ENCODE measurements at places on chromosomes 7 and 10.

DNA sequence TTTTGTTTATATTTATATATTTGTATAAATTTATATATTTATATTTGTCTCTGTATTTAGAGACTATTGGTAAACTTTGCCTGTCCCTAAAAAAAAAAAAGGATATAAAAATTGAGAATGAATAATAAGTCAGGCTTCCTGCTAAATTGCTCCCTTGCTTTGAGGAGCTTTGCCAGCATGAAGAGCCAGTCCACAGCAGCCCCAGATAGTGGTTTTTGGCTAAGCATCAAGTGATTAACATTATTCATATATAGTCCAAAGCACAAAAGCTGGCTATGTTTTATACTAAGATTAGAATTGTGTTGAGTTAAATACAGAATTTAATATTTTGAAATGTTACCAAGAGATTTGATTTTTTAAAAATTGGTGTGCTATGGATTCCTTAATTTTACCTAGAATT, 264.9 kb upstream of the FERD3L start:
- DNase-seq, result no peak

DNA sequence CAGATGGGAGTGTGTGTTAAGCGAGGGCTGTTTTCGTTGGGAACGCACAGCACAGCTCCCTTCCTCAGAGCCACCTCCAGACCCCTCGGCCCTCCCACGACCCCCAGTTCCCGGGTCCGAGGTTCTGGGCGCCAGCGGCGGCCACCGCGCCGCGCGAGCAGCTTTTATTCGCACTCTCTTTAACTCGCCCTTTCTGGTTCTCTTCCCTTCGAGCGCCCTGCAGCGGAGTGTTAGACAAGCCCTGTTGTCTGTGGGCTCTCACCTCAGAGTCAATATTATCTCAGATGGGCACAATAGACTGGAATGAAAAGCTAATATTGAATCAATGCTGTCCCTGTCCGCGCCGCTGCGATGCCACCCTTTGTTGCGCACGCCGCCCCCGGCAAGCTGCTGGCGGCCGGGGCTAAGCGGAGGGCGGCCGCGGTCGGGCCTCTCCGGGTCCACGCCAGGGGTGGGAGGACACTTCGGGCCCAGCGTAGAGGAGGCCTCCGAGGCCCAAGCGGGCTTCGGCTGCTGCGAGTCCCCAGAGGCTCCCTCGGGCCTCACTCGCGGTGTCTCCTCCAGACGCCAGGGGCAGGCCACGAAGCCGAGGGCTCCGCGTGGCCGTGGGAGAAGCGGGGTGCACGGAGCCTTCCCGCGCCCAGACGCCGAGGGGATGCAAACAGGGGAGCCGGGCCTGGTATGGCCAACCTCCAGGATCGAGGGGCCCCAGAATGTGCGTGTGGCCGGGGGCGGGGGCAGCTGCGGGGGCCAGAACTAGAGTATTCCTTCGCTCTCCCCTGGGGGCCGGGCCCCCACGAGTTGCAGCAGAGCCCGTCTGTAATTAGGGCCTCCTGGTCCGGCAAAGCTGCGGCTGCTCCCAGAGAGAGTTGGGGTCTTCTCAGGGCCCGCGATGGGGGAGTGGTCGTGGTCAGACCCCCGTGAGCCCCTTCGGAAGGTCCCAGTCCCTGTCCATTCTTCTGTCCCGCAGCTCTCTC, 7.9 kb upstream of the EMX2 start:
- no peak for DNase-seq

GRCh38 chr10:35386594-35387174, 50.4 kb downstream of the CCNY start:
- DNase-seq, result peak; percentile 53

DNA sequence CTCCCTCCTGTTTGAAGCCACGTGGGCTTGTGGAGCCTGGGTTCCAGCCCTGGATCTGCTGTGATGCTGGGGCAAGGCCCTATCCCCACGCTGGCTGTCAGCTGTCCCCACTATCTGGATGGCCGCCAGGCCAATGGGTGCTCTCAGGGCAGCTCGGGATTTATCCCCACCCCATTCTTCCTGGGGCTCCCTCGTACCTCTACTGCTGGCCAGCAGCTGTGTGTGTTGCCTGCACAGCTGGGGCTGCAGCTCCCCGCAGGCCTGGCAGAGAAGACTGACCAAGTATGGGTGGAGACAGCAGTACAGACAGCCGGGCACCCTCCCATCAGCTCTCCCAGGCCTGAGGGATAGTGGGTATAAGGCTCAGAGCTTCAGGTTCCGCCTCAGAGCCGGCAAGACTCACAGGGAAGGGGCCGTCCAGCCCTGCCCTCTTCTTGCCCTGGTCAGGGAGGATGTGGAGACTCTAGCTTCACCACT, 13.6 kb downstream of the CLIP2 start:
- DNase-seq, result peak; percentile 67

- no peak for DNase-seq
These were observed 149.5 kb upstream of the LRGUK start for GRCh38 chr7:133977409-133978274.

- no peak for DNase-seq
These were observed 771 bp upstream of the ADIRF start for GRCh38 chr10:86967481-86967941.

GRCh38 chr7:4268040-4268965, 413.8 kb upstream of the FOXK1 start:
- DNase-seq, result peak; percentile 34

- no peak for DNase-seq
These were observed 61.1 kb downstream of the RNF133 start for GRCh38 chr7:122637784-122638183.

GRCh38 chr10:4656576-4657194, 169.3 kb upstream of the AKR1E2 start:
- DNase-seq, result peak; percentile 75

GRCh38 chr7:96710544-96710943, 898 bp upstream of the SEM1 start:
- no peak for DNase-seq

DNA sequence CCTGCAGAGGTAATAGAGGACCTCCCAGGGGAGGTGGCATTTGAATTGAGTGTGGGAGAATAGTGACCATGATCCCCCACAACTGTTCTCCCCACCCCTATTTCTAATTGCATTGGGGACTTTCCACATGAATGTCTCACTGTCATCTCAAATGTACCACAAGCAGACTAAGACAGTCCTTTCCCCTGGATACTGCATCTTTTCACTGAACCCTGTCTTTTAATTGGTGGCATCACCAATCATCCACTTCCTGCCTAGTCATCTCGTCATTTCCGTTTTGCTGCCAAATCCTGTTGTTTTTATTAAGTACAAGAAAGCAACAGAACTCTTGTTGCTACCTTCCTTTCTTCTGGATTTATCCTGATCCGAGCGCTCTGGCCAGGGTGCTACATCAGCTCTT, 120.3 kb downstream of the NRP1 start:
- DNase-seq, result no peak

- DNase-seq, result peak; percentile 45
These were observed 706 bp downstream of the BUB3 start for GRCh38 chr10:123154711-123155505.

GRCh38 chr7:39300276-39300675, 265.9 kb upstream of the YAE1 start:
- DNase-seq, result no peak

- DNase-seq, result peak; percentile 38
These were observed 151.6 kb downstream of the TMEM26 start for GRCh38 chr10:61301575-61301974.

- DNase-seq, result no peak
These were observed 118.7 kb downstream of the MKX start for GRCh38 chr10:27626890-27627289.

- DNase-seq, result no peak
These were observed 112.7 kb downstream of the CCNY start for GRCh38 chr10:35448687-35449662.

DNA sequence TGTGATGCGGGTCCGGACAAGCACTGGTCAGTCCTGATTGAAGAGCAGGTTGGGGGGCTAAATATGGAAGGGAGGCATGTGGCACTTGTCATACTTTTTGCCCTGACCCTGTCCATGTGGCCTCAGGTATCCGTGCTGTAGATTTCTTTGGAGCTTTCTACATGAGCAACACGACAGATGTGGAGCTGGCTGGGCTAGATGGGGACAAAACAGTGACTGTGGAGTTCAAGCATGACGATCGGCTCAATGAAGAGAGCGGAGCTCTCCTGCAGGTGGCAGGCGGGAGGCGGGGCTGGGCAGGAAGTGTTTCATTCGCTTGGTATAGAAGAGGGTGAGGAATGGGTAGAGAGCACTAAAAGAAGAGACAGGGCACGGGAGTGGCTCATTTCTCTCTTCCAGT, 13.0 kb upstream of the CHCHD1 start:
- DNase-seq, result no peak

DNA sequence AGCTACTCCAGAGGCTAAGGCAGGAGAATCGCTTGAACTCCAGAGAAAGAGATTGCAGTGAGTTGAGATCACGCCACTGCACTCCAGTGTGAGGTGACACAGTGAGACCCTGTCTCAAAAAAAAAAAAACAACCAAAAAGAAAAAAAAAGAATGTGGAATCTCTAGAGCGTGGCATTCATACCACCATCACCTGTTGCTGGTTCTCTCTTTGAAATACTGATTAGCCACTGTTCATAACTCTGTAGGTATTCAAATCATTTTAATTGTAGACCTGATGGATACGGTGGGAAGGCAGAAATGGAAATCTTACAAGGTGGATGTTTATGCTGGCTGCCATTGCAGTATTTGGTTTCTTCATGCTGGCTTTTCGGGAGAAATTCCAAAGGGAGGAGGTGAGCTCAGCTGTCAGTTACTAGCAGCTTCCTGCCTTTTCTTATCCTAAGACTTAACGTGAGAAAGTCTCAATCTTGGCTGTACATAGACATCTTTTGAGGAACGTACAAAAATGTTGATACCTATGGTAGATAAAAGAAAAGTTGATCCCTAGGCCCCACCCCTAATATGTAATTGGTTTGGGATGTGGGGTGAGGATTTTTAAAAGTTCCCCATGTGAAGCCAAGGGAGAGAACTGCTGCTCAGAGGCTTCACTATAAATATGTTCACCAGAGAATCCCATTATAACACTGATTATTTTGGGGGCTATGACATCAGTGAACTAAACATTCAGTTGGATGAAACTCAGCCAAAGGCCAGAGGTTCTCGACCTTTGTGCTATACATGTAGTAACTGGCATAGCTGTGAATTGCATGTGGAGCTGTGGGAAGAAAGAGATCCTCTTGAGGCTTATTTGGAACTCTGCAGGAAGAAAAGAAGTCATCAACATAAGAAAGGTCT, 26.9 kb upstream of the MKLN1 start:
- no peak for DNase-seq

DNA sequence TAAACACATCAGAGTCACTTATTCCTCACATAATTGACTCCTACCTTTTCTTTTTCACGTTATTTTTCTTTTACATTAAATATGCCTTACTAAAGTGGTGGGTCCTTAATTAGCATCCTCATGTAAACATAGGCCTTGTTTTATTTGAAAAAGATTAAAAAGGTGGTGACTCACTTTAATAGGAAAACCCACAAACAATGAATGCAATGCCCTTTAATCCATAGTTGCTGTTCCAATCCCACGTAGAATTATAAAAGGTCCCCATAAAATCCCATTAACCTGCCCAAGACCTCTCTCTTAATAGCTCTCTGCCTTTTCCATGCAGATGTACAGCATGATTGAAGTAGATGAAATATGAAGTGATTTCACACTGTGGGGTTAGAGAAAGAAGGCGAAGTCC, 32.2 kb downstream of the SLC16A12 start:
- DNase-seq, result no peak

DNA sequence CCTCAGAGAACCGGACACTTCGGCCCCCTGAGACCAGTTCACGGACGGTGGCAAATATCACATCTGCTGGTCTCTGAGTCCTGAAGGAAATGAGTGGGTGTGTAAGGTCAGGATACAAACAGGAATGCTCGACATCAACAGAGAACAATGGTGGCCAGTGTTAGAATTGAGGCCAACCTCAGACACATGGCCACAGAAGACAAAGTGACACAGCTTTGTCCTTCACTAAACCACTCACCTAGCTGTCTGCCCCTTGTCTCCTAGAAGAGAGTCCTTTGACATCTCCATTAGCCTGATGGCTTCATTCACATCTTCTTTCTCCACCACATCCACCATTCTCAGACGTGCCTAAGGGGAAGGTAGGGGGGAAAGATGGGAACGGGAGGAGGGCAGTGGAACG, 4.3 kb downstream of the COPS6 start:
- no peak for DNase-seq

DNA sequence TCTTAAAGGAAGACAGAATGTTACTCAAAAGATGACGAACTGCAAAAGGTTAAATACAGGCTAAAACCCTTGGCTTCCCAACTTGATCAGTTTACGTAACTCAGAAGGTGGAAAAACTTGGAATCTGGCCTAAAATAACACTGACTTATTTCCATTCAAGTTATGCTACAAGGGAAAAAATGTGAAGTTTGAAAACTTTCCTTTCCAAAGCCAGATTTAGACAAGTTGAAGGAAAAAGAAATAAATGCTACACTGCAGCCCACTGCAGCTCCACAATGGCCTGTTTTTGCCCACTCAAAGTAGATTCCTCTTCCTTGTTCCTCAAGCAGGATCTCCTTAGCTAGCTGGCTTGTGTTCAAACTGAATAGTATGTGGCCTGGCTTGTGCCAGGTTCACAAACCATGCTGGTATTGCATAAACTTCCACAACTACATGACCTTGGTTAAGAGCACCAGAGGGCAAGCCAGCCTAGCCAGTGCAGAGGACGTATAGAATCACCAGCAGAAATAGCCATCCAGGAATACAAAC, 166.2 kb downstream of the CPEB3 start:
- DNase-seq, result peak; percentile 48

DNA sequence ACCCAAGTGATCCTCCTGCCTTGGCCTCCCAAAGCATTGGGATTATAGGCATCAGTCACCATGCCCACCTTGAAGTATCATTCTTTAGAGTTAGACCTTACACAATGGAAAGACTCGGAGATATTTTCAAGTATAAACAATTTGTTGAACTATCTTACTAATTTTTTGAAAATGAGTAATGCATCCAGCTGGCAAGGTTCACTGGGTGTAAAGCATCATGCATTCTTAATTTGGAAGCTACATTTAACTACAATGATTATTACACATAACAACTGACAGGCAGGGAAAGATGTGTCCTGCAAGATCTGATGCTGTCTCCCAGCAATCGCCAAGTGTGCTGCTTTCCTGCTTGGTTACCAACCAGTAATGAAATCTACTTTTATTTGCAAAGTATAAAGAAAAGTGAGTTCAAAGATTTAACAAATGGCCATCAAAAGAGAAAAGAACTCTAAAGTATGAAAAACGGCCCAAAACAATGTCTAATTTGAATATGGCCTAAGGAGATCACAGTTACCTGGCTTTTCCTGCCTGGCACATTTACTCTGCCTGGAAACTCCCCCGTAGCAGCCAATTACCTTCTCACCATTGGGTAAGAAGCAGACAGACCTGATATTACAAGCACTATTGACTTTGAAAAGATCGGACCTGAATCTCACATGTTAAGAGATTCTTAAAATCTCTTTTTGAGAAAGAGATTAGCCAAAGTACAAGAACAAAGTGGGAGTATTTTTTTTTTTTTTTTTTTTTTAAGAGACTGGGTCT, 59.3 kb upstream of the NMT2 start:
- peak; percentile 26 for DNase-seq

DNA sequence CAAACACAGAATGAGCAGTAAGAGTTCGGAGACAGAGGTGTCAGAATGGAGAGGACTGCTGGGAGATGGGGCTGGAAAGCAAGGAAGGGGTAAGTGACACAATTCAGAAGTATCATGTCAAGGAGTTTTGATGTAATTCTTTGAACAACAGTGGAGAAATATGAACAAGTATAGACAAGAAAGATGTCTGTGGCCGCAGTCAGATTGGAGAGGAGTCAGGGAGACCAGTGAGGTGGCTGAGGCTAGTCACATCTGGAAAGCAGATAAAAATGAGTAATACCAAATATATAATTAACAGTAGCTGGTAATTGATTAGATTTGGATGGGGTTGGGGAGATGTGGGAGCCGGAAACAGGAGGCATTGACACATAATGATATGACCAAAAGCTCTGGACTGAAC, 540.9 kb downstream of the SUGCT start:
- DNase-seq, result no peak
